ENCODE measurements at places on chromosomes 3 and 15.

- DNase-seq = no peak
Measured at GRCh38 chr3:4043867-4044575, 244.8 kb downstream of the LRRN1 start.

DNA sequence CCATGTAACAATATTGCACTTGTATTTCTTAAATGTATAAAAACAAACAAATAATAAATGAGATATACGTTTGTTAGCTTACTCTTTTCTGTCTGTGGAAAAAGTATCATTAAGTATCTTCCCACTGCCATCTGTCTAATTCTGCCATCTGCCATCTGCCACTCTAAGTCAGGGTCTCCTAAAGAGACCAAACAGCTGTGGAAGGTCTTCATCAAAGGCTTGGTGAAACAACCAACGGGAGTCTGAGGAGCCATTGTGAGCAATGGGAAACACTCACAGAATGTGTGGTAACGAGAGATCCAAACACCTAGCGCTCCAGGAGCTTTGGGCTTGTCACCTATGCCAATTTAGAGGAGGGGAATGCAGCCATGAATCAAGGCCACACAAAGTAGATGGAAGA is 28.7 kb upstream of the PFN2 start:
- peak; percentile 15 for DNase-seq

- DNase-seq = no peak
Measured at GRCh38 chr15:89768071-89768500, 8.0 kb upstream of the MESP2 start.

- no peak for DNase-seq
Measured at GRCh38 chr15:27599034-27599433, 500.1 kb downstream of the OCA2 start.

DNA sequence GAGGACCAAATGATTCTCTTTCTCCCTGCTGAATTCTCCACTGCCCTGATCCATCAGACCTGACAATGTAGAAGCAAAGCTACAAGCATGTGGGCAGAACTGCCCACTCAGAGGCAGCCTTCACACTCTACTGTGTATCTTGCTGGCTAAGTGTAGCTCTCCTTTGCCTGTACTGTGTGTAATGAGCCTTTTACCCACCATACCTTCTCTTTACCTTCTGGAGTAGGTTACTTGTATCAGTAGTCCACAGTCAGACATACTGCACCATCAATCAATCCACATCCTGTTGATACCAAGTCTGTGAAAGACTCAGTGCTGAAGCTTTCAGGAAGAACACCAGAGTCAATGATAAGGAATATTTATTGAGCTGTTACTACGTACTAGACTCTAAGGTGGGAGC is 440.7 kb upstream of the ARHGEF26 start:
- no peak for DNase-seq

- DNase-seq = no peak
Measured at GRCh38 chr3:132032959-132033358, 1.9 kb downstream of the CPNE4 start.

DNA sequence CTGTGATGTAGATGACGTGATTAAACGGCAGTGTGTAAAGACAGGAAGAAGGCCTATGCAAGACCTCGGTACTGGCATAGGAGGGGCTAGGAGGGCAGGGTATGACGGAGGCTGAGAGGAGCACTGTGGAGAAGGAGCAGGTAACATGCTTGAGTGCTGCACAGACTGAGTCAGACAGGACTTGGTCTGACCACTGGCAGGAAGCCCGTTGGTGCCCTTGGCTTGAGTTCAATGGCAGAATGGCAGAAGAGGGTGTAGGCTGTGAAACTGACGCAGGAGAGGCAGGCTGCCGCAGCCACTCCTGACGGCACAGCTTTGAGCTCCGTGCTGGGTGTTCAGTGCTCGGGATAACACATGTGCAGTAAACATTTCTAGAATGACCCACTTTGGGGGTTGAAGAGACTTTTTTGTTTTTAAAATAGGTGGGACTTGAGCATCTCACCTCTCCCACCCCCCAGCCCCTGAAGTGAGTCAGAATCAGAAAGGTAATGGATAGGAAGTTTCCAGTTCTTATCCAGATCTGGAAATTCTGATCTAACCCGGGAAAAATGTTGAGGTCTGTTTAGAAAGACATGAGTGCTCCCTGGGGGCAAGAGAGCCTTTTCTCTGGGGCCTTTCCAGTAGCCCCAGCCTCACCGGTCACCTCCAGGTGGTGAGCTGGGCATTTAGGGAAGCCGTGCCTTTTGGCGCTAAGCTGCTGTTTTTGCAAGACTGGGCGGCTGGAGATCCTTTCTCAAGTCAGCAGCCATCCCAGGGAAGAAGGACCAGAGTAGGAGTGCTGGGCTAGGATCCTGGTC is 126.4 kb downstream of the RPLP1 start:
- DNase-seq = no peak

DNA sequence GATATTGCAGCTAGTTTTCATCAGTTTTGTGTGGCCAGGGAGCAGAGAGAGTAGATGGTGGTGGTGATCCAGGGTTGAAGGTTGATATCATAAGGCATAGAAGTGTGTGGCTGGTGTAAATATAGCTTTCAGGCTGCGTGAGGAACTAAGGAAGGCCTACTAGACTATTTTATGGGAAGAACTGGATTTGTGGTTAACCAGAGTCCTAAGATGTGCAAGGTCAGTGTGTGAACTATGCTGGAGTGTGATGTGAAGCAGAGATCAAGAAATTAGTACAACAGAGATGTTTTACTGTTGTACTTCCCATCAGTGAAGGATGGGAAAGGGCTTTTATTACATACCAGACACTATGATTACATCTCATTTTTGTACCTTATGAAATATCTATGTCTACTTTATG is 41.5 kb downstream of the MAPK6 start:
- DNase-seq = no peak

- peak; percentile 78 for DNase-seq
Measured at GRCh38 chr15:73560501-73561117, 72.6 kb downstream of the NPTN start.
